Kidney (tissue), 22 donors: ENCODE measurements at places on chromosomes 5 and 9. TPM values are rescaled to one million over a fixed set of nuclear protein-coding genes. Genes with fewer than 3 reads are reported as not detected.
A peak's percentile ranks its signal among the peaks of the same experiment; 100 is the strongest.

ZNF300 gene
- 4.0 TPM for polyA plus RNA-seq

BTNL8 gene
- 1.2 TPM for polyA plus RNA-seq

RNF38 gene
- polyA plus RNA-seq, result 10.7 TPM

MPDZ gene
- 18.5 TPM for polyA plus RNA-seq

GPR21 gene
- 0.34 TPM for polyA plus RNA-seq

SPATA31E1 gene
- polyA plus RNA-seq, result not detected

PCDHA8 gene
- polyA plus RNA-seq, result not detected

ROPN1L gene
- 1.4 TPM for polyA plus RNA-seq

MCTP1 gene
- polyA plus RNA-seq, result 1.4 TPM

NR3C1 gene
- 23.4 TPM for polyA plus RNA-seq

STPG3 gene
- polyA plus RNA-seq, result not detected

CDH18 gene
- not detected for polyA plus RNA-seq

CCDC192 gene
- not detected for polyA plus RNA-seq

COL27A1 gene
- polyA plus RNA-seq, result 13.6 TPM

GRCh38 chr9:96150324-96151227, 151.4 kb downstream of the HSD17B3 start:
- H3K27me3 ChIP-seq, result no peaks in the 10 kb centered on the region
- H3K27ac ChIP-seq, result no peak overlapping the region
- no peak for DNase-seq
- no peak overlapping the region for H3K4me3 ChIP-seq
- no peaks in the 10 kb centered on the region for H3K36me3 ChIP-seq

DNA sequence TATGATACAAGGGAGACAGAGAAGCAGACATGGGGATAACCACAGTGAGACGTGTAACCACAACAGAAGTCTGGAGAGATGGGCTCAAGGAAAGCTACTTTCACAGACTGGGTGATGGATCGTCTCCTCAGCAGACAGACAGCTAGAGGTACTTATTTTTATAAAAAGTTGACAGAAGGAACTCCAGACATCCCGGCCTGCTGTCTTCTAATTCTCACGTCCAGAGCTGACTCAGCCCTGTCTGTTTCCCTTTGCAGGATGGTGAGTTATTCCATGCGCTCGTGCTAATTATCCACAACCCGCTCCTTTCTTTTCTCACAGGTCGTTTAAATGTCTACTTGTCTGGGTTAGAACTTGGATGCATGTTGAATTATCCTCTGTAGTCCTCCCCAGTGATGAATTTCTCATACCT, 304.5 kb downstream of the CWC27 start:
- no peak overlapping the region for H3K27ac ChIP-seq
- H3K27me3 ChIP-seq, result no peaks in the 10 kb centered on the region
- DNase-seq, result no peak
- no peaks in the 10 kb centered on the region for H3K36me3 ChIP-seq
- no peak overlapping the region for H3K4me3 ChIP-seq

DNA sequence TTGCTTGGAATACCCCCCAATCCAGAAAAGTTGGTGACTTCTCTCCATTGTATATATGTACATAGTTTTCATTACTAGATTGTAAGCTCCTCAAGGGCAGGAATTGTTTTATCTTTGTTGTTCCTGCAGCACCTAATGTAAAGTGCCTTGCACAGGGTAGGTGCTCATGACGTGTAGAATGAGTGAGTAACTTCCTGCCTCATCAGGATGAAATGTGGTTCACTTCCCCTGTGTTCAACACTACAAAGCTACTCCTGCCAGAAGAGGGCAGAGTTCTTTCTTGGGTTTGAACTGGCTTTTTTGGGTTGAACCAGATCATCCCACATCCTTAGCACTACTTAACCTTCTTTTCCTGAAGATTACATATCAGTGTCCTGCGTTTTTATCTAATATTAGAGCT, 23.9 kb downstream of the GTF3C4 start:
- H3K4me1 ChIP-seq, result no peaks in the 10 kb centered on the region
- no peaks in the 10 kb centered on the region for H3K27me3 ChIP-seq
- no peak overlapping the region for H3K27ac ChIP-seq
- H3K4me3 ChIP-seq, result no peak overlapping the region

- no peak overlapping the region for H3K27ac ChIP-seq
- H3K4me3 ChIP-seq, result no peak overlapping the region
- no peaks in the 10 kb centered on the region for H3K27me3 ChIP-seq
- no peaks in the 10 kb centered on the region for H3K36me3 ChIP-seq
- no peaks in the 10 kb centered on the region for H3K4me1 ChIP-seq
These were observed 88.8 kb upstream of the TTC23L start for GRCh38 chr5:34750206-34750605.

- H3K4me3 ChIP-seq, result no peak overlapping the region
- H3K27me3 ChIP-seq, result no peaks in the 10 kb centered on the region
- no peak overlapping the region for H3K27ac ChIP-seq
- no peaks in the 10 kb centered on the region for H3K36me3 ChIP-seq
These were observed 42.4 kb downstream of the SERINC5 start for GRCh38 chr5:80213466-80213865.

DNA sequence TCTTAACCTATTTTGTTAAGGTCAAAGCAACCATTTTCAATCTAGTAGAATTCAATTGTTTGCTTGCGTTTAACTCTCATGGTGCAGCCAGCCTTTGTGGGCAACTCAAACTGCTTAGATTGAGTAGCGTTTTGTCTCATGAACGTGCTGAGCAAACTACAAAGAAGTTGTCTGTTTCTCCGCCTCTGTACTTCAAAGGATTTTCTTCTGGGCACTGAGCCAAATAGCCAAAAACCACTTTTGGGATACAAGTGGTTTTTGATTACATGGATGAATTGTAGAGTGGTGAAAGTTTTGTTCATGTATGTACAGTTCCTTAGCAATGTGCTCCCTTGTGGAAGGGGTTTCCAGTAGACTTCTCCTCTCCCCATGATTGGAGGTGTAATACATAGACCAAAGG, 122.9 kb downstream of the CFAP90 start:
- no peaks in the 10 kb centered on the region for H3K4me1 ChIP-seq
- DNase-seq, result no peak
- H3K36me3 ChIP-seq, result no peaks in the 10 kb centered on the region
- H3K27ac ChIP-seq, result no peak overlapping the region
- H3K4me3 ChIP-seq, result no peak overlapping the region

- no peak for DNase-seq
- no peaks in the 10 kb centered on the region for H3K27me3 ChIP-seq
- peak overlapping the region; percentile 48 for H3K27ac ChIP-seq
- H3K36me3 ChIP-seq, result no peaks in the 10 kb centered on the region
- H3K4me3 ChIP-seq, result peak overlapping the region; percentile 94
These were observed 657 bp downstream of the MTRR start for GRCh38 chr5:7869474-7870136.

- H3K36me3 ChIP-seq, result no peaks in the 10 kb centered on the region
- no peaks in the 10 kb centered on the region for H3K27me3 ChIP-seq
- H3K4me3 ChIP-seq, result no peak overlapping the region
These were observed 36.0 kb downstream of the WWC1 start for GRCh38 chr5:168327451-168327850.

- no peak overlapping the region for H3K4me3 ChIP-seq
- DNase-seq, result no peak
- no peak overlapping the region for H3K27ac ChIP-seq
These were observed 98.4 kb downstream of the CRB2 start for GRCh38 chr9:123454361-123454760.

GRCh38 chr5:180786531-180787398, 15.8 kb downstream of the MGAT1 start:
- H3K4me3 ChIP-seq, result no peak overlapping the region
- no peak overlapping the region for H3K27ac ChIP-seq
- DNase-seq, result peak; percentile 50
- no peaks in the 10 kb centered on the region for H3K27me3 ChIP-seq
- H3K4me1 ChIP-seq, result no peaks in the 10 kb centered on the region

GRCh38 chr5:32261198-32261597, 51.5 kb downstream of the MTMR12 start:
- peaks cover 21% of the 10 kb centered on the region for H3K36me3 ChIP-seq
- no peaks in the 10 kb centered on the region for H3K27me3 ChIP-seq
- H3K4me3 ChIP-seq, result no peak overlapping the region

GRCh38 chr5:35232124-35232523, 1.8 kb upstream of the PRLR start:
- no peak for DNase-seq
- no peaks in the 10 kb centered on the region for H3K36me3 ChIP-seq
- H3K4me3 ChIP-seq, result no peak overlapping the region
- H3K27ac ChIP-seq, result no peak overlapping the region
- no peaks in the 10 kb centered on the region for H3K27me3 ChIP-seq
- H3K4me1 ChIP-seq, result peaks cover 3% of the 10 kb centered on the region

DNA sequence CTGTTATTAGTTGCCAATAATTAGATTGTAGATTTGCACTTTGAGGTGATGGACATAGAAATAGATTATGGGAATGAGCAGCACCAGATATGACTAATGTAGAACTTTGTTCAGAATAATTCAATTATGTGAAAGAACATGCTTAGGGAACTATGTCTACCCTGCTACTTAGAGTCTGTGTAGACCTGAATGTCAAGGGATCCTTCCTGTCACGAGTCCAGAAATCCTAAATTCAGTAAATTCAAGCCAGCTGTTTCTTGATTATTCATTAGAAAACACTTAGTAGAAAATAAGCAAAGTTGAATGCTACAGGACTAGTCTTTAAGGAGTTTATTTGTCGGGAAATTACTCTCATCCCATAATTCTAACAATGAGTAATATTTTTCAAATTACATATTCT, 887.3 kb upstream of the SEMA6A start:
- no peak overlapping the region for H3K4me3 ChIP-seq
- H3K27me3 ChIP-seq, result no peaks in the 10 kb centered on the region
- no peak overlapping the region for H3K27ac ChIP-seq
- DNase-seq, result no peak
- H3K4me1 ChIP-seq, result no peaks in the 10 kb centered on the region

- H3K27ac ChIP-seq, result no peak overlapping the region
- no peak for DNase-seq
- no peak overlapping the region for H3K4me3 ChIP-seq
- H3K36me3 ChIP-seq, result no peaks in the 10 kb centered on the region
- H3K27me3 ChIP-seq, result no peaks in the 10 kb centered on the region
These were observed 26.8 kb upstream of the SLC12A7 start for GRCh38 chr5:1138445-1139245.

GRCh38 chr9:93026640-93027039, 31.9 kb upstream of the SUSD3 start:
- no peaks in the 10 kb centered on the region for H3K27me3 ChIP-seq
- DNase-seq, result no peak
- no peaks in the 10 kb centered on the region for H3K36me3 ChIP-seq
- no peaks in the 10 kb centered on the region for H3K4me1 ChIP-seq

- H3K27me3 ChIP-seq, result no peaks in the 10 kb centered on the region
- H3K4me1 ChIP-seq, result peaks cover 6% of the 10 kb centered on the region
- H3K36me3 ChIP-seq, result no peaks in the 10 kb centered on the region
- peak overlapping the region; percentile 96 for H3K27ac ChIP-seq
- DNase-seq, result peak; percentile 73
- H3K4me3 ChIP-seq, result peak overlapping the region; percentile 91
These were observed 2.0 kb downstream of the LARP1 start for GRCh38 chr5:154756868-154757813.

- H3K4me3 ChIP-seq, result no peak overlapping the region
- peaks cover 6% of the 10 kb centered on the region for H3K4me1 ChIP-seq
- no peaks in the 10 kb centered on the region for H3K27me3 ChIP-seq
- DNase-seq, result no peak
These were observed 60.8 kb downstream of the PTPN3 start for GRCh38 chr9:109437286-109437685.

DNA sequence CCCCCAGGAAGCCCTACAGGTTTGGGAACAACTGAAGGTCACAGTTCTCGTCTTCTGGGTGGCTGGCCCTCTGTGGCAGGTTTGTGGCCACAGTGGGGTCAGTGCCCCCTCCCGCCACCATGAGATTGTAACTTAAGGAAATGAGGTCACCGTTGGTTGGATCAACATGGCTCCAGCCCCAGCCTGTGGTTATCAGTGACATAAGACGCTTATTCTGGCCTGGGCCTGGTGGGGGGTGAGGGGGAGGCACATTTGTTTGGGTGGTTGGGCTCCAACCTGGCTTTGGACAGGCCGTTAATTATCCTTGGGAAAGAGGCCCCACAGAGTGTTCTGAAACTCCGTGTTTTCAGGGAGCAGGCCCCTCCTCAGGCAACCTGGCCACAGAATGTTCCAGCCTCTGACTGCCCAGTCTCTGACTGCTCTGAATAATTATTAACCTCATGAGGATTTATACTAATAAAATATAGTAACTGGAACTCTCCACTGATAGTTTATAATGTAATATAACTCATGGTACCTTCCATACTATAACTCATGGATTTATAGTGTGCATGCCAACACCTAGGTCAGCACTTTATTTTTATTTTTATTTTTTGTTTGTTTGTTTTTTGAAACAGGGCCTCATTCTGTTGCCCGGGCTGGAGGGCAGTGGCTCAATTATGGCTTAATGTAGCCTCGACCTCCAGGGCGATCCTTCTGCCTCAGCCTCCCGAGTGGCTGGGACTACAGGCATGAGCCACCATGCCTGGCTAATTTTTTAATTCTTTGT, 58.0 kb upstream of the RPL26L1 start:
- peaks cover 48% of the 10 kb centered on the region for H3K4me1 ChIP-seq
- H3K4me3 ChIP-seq, result no peak overlapping the region
- H3K27ac ChIP-seq, result peak overlapping the region; percentile 95
- peak; percentile 83 for DNase-seq

DNA sequence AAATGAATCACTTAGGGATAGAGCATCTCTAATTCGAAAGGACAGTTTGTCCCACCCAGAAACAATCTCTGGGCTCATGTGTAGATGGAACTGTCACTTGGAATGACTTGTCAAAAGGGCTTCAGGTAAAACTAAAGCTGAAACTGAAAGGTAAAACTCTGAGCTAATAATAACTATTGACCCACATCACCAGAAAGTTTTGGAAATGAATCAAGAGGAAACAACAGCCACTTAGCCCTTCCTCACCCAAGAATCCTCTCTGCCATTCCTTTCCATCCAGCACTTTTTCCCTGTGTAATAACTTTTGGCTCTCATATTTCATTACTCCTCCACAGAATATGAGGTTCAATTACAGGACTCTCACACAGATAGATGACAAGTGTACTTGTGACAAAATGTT, 14.0 kb upstream of the GLRX start:
- no peaks in the 10 kb centered on the region for H3K36me3 ChIP-seq

DNA sequence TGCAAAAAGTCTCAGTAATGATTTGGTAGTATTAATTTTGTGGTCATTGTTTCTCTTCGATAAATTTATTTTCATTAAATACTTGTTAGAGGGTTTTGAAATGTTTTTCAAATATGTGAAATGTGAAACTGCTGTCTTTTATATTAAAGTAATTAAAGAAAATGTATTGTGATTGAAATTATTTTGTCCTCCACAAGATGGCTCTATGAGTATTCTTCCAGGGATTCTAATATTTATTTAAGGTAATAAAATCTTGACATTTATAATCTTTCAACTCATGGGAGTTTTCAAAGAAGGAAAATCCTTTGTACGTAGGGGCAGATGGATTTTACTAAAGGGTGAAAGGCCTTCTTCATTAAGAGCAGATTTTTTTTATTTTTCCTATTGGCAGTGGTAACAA, 19.3 kb downstream of the ISOC1 start:
- no peak overlapping the region for H3K27ac ChIP-seq
- no peak overlapping the region for H3K4me3 ChIP-seq
- H3K27me3 ChIP-seq, result no peaks in the 10 kb centered on the region
- peaks cover 5% of the 10 kb centered on the region for H3K36me3 ChIP-seq
- no peaks in the 10 kb centered on the region for H3K4me1 ChIP-seq
- no peak for DNase-seq

GRCh38 chr5:172439785-172440477, 14.4 kb downstream of the SH3PXD2B start:
- H3K27ac ChIP-seq, result no peak overlapping the region
- H3K27me3 ChIP-seq, result no peaks in the 10 kb centered on the region
- DNase-seq, result no peak
- H3K4me3 ChIP-seq, result no peak overlapping the region
- no peaks in the 10 kb centered on the region for H3K36me3 ChIP-seq
